ENCODE measurements at places on chromosomes 11 and 22.

DNA sequence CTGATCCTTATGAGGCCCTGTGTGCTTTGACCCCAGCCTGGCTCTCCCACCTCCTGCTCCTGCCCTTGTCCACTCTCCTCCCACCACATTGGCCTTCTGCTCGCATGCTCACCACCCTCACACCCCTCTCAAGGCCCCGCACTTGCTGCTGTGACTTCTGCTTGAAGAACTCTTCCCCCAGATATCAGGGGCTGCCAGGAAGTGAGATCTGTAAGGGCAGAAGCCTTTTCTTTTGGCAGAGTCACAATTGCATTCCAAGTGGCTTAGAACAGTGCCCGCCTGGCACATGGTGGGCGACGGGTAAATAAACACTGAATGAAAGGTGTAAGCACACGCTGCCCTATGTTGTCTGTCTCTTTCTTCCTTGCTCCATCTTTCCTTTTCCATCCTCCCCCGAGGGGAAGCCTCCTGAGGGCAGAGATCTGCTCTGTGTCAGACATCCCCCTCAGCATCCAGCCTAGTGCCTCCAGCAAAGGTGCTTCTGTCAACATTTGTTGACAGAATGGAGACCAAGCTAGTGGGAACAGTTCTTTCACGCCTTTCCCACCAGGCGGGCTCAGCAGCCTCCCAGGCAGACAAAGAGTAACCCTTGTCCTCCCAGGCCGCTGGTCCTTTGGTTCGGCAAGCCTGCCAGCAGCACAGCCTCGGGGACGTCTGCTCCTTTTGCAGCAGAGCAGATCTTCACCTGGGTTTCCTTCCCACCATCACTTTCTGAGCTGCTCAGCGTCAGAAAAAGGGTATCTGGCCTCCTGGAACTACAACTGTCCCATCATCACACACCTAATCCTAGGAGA is 10.0 kb upstream of the PEX26 start:
- DNase-seq = no peak

GRCh38 chr22:17580441-17581031 is 17.2 kb downstream of the SLC25A18 start:
- no peak for DNase-seq

GRCh38 chr11:102307727-102308038 is 9.6 kb upstream of the BIRC3 start:
- no peak for DNase-seq

DNA sequence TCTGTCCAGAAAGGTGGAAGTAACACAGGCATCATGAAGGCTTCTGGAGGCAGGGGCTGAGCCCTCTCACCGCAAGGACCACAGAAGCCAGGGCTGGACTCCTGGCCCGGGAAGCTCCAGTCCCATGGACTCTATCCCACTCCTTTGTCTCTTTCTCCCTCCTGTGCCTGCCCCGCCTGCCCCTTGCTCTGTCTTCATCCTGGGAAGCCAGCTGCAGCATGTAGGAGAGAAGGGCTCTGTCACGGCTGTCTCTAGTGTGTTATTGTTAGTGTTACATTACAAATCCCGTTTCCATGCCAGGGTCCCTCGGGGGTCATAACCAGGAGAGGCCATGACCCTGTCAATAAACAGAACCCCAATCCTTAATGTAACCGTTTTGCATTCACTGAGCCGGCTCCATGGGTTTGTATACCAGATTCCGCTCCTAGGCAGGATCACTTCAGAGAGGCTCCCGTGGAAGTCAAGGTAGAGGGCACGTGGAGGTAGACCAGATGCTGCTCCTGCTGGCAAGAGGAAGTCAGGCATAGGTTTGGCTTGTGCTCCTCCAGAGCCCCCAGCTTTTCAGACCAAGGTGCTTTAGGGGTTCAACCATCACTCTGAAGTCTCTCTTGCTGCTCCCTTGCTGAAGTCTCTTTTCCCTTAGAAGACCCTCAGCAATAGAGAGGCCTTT is 293.2 kb downstream of the ETS1 start:
- DNase-seq = no peak

DNA sequence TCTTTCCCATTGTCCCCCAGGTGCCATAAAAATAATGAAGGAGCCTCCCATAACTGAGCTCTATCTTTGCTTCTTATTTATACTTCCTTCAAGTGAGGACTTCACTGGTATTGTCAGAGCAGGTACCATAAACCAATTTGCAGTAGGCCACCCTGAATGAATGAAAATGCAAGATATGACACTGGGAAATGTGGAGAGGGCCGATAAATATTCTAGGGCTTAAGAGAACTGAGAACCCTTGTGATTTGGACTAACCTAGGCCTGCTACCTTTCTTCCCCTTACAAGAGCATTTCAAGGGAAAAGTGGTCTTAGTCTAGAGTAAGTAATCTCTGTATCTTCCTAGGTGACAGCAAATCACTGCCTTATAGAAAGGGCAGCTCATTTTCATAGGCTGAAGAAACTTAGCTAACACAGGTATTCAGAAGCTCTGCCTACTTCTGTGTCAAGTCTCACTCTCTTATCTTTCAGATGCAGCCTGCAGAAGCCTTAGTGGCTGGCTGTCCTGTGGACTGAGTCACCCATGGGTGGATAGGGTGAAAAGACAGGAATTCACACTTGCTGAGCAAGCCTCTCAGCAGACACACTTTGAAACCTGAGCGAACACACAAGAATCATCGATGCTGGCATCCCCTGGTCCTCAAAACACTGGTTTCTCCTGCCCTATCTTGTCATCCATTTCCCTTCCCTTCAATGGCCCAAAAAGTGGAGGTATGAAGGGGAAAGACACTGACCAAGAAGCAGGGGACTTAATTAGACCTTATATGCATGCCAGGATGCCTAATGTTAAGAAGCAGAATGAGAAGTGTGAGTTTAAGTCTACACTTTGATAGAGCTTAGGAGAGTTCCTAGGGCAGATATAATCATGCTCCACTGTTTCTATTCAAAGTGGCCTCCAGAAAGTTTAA is 15.2 kb downstream of the NRIP3 start:
- DNase-seq = no peak

- DNase-seq = no peak
Measured at GRCh38 chr11:69674267-69674885, 777 bp downstream of the LTO1 start.

DNA sequence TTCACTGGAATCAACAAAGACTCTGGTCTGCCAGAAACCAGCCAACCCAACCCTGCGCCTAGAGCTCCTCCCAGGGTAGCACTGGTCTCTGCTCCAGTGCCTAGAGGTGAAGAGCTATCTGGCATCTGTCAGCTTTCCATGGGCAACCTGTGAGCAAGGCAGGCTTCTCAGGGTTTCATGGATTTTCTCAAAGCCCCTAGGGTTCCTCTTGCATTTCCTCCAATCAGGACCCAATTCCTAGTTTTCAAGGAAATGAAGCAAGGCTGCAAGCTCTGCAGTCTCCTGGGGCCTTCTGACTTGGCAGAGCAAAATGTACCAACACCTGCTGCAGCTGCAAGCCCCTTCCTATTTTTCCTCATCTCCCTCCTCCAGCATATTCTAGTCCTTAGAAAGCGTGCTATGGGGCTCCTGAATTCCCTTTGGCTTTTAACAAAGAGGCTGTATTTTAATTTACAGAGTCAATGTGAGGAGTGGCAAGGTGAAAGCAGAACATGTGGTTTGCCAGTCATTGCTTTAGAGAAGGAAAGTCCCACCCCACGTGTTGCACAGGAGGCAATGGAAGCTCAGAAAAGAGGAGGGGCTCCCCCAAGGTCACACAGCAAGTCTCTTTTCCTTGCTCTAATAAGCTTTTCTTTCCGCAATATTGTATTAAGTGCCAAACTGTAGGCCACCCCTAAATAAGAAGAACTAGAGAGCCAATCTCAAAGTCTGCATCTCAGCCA is 33.0 kb upstream of the RIC3 start:
- no peak for DNase-seq

- DNase-seq = no peak
Measured at GRCh38 chr11:30017445-30017895, 640 bp upstream of the KCNA4 start.

DNA sequence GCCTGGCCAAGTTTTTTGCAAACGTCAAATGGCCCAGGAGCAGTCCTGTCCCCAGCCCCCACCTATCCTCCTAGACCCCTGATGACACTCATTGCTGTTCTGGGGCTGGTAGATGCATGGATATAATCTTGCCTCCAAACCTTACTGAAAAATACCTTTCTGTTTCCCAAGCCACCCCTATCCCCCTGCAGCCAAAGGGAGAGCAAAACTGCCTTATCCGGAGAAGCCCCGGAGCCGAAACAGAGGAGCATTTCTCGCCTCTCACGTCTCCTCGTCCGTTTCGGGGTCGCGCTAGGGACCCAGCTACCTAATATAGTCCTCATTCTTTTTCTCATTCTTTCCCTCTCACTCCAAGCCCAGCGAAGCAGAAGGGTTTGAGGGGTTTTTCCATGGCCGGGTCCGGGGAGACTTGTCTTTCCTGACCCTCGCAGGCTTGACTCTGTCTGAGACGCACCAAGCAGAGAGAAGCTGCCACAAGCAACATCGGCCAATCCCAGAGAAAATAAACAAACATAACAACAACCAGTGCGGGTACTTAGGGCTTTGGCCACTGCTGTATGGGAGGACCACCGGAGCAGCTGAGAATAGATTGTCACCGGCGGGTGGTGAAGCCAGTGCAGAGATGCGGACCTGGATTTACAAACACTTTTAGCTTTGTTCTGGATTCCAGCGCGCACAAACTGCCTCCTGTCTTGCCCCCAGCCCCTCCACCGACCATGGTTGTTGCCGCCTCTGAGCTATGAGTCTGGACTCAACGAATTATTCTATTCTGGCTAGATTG is 1.6 kb downstream of the BSX start:
- no peak for DNase-seq

GRCh38 chr11:96045622-96046456 is 121.9 kb upstream of the MTMR2 start:
- DNase-seq = no peak

GRCh38 chr11:61120706-61121191 is 18.5 kb downstream of the CD5 start:
- DNase-seq = no peak

Measured in activated CD8-positive, alpha-beta memory T cell treated with anti-CD3 and anti-CD28 coated beads for 48 hours (primary cell).